ENCODE measurements at places on chromosomes 7 and 10.

DNA sequence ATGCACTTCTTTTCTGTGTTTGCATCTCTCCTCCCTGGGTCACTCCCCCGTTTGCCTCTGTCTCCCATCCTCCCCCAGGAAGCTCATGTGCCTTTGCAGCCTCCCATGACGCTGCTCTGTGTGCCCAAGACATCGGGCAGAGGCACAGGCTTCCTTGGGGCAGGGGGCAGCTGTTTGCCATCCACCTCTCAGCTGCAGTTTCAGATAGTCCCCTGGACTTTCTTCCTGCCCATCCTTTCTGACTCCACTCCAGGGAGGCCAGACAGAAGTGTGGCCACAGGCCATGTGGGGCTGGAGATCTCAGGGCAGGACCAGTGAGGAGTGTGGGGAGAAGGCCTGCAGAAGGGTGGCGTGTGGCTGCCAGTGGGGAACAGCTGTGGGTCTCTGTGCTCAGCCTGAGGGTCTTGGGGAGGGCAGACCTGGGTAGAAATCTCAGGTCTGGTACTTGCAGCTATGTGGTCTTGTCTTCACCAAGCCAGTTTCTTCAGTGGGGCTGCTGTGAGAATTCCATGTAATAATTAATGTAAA lies 10.6 kb upstream of the SAMD8 start:
- no peak for DNase-seq

DNA sequence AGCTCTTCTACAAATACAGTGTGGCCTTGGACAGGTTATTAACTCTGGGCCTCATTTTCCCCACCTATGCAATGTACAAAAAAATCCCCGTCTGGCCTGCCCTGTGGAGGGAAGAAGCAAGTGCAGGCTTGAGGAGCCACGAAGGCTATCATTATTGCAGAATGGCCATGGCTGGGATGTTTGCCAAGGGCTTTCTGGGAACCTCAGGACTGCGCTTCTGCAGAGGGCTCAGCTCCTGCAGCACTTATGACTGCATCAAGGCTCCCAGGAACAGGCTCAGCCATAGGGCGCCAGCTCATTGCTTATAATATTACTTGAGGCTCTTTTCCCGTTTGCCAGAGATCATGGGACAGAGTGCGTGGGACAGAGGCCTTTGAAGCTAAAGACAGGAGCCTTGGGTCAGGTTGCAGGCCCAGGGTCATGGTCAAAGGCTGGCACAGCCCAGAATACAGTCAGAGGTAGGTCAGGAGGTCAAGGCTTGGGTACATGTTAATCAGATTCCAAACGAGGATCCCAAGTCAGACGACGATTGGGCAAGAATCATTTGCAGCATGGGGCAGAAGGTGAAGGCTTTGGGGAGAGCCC lies 20.6 kb upstream of the C10orf105 start:
- DNase-seq: no peak

DNA sequence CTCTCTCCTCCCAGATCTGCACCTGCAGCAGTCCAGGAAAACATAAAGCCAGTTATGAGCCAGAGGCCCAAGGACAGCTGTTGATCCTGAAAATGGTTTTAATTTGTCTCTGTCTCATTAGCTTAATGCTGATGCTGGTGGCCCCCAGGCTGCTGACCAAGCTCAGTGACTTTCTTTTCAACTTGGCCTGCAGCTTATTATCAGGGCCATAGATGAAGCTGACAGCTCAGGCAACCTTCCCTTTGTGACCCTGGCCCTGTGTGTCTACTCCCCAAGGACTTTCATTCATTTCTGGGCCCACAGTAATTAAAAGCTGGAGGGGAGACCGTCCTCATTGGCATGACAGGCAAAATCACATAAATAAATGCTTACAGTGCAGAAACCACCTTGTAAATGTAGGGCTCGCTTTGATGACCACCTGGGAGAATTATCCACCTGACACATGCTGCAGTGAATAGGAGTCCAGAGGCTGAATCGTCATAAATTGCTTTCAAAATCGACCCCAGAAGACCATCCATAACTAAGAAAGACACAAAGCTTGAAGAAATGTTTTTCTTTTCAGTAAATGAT lies 138.5 kb downstream of the NPY start:
- no peak for DNase-seq

GRCh38 chr7:20577441-20578071 lies 37.9 kb upstream of the ABCB5 start:
- DNase-seq: no peak

GRCh38 chr7:21300692-21301091 lies 127.2 kb upstream of the SP4 start:
- no peak for DNase-seq

- DNase-seq: no peak
Observed at GRCh38 chr7:112293416-112293815, 86.9 kb downstream of the ZNF277 start.

DNA sequence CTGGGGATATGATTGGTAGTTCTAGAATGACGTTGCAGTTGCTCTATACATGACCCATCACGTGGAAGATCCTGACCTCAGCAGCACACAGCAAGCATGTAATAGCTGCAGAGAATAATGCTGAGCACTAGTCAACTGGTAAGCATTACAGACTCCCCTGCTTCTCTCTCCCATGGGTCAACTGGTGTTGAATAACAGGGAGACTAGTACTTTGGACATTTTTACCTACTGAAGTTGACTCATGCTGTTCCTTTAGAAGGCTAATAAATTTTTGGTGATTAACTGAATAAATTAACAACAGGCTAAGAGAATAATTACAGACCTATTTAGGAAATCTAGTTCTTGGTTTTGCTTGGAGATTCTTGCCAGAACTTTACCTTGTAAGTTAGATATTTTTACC lies 234.1 kb downstream of the AUTS2 start:
- DNase-seq: no peak

DNA sequence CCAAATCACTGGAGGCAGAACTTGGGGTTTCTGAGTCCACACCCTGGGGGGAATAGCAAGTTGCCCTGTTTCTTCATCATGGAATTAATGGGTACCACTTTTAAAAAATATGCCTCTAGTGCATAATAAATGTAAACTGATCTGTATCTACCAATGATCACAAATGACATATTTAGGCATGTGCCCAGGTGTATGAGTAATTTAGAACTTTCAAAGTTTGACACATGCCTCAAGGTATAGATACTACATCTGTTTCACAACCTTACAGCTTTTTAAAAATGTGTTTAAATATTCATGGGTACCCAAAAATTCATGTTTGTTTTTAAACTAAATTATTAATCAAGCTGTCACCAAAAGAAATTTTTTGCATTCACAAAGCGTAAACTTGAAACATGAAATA lies 226.0 kb downstream of the KIAA1217 start:
- DNase-seq: no peak

DNA sequence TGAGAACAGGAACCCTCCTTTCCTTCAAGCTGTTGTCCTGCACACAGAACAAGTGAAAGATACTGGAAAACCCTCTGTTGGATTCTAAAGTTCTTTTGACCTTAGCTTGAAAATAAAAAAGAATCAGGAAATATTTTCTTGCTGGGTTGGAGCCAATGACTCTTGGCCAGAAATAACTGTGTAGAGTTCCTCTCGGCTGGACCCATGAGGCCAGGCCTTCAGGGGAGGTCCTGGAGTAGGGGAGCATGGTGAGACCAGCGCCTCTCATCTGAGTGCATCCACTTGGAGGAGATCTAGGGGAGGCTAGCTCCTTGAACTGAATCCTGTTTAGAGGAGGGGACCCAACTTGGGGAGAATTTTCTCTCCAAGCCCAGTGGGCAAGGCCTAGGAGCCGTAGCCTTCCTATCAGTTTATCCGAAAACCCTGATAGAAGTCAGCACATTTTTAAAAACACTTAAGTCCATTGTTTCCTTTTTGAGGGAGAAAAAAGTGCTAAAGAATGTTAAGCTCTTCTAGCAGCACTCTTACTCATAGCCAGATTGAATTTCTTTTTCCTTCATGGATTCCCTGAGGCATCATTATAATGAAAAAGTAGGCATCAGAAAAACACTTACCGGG lies 635.7 kb upstream of the ANKRD30A start:
- DNase-seq: no peak

- no peak for DNase-seq
Observed at GRCh38 chr10:42969147-42969546, 107.7 kb upstream of the RET start.

GRCh38 chr7:139660317-139661042 lies 117.3 kb downstream of the HIPK2 start:
- DNase-seq: no peak

DNA sequence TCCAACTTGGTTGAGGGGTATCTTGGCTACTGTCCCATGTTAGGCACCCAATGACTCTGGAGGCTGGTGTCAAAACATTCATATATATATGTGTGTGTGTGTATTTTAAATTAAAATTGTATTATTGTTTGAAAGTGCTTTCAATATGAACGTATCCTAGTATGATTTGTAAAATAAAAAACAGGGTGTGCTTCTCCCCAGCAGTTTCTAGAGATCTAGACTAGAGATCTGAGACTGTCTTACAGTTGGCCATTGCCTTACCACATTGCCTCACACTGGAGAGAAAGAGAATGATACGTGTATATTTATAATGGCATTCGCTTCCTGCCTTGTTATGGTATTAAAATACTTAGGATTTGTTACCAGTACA lies 1.2 kb downstream of the BAG3 start:
- no peak for DNase-seq

GRCh38 chr10:117892681-117893220 lies 154.0 kb downstream of the RAB11FIP2 start:
- DNase-seq: no peak

DNA sequence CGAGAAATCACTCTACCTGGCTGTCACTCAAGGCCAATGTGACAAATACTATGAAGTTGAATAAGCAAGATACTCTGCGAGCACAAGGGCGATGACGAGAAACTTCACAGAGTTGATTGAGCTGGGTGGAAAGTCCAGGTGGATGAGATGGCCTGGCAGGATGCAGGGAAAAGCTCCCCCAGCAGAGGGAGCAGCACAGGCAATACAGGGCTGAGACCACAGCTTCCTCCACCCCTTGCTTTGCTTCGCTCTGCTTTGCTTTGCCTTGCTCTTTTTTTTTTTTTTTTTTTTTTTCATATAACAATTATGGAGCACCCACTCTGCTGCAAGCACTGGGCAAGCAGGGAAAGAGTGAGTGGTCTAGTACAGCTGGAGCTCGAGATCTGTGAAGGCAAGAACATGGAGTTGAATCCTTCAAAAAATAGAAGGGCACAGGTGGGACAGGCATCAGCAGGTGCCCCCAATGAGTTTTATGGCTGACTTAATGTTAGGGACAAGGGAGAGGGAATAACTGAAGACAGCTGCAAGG lies 88.3 kb downstream of the CABCOCO1 start:
- peak; percentile 72 for DNase-seq

GRCh38 chr7:95730493-95731280 lies 41.7 kb upstream of the DYNC1I1 start:
- DNase-seq: no peak

DNA sequence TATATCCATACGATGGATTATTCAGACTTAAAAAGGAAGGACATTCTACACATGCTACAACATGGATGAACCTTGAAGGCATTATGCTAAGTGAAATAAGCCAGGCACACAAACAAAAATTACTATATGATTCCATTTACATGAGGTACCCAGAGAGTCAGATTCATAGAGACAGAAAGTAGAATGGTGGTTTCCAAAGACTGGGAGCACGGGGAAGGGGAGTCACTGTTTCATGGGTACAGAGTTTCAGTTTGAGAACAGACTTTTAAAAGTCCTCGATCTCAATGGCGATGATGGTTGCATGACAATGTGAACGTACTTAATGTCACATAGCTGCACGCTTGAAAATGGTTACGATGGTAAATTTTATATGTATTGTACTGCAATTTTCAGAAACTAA lies 39.3 kb downstream of the NUDCD3 start:
- DNase-seq: no peak

- DNase-seq: no peak
Observed at GRCh38 chr7:767580-767940, 40.5 kb upstream of the PRKAR1B start.

DNA sequence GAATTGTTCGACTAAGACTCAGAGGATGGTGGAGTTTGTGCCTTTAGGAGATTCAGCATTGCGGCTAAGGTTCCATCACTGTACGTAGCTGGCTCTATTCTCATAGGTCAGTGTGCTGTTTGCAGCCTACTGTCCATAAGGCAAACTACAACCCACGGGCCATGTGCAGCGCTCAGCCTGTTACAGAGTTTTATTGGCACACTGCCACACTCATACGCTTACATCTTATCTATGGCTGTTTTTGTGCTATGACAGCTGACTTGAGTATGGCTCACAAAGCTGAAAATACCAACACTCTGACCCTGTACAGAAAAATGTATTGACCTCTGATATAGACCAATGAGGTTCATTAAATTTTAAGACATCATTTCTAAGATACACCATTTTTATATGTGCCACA lies 114.5 kb downstream of the ARID5B start:
- DNase-seq: no peak

GRCh38 chr7:38813768-38814167 lies 95.2 kb downstream of the VPS41 start:
- no peak for DNase-seq

DNA sequence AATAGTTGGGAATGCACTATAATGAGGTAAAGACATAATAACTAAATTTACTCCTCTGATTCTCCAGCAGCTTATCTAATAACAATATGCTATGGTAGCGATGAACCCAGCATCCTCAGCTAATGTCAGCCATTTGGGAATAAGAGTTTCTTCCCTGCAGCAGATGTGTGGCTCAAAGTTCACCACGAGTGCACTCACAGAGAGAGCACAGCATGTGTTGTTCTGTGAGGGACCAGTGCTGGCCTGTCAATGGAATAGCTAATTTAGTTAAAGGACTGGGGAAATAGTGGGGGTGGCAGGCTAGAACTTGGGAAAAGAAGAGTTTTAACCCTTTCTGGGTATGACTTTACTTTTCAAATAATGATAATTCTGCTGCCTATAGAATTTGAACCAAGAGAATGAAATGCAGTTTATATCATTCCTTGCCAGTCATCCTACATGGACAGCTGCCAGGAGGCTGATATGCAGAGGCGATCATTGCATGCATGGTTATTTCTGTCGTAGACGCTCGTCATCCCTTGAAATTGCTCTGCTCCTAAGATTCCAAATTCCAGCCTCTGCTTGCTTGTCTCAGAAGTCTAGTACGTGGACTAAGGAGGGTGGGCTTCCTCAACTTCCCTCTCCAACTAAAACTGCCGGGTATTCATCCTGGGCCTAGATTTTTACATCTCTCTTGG lies 355.6 kb downstream of the RNLS start:
- no peak for DNase-seq

- no peak for DNase-seq
Observed at GRCh38 chr7:50615519-50616080, 50.4 kb upstream of the DDC start.

DNA sequence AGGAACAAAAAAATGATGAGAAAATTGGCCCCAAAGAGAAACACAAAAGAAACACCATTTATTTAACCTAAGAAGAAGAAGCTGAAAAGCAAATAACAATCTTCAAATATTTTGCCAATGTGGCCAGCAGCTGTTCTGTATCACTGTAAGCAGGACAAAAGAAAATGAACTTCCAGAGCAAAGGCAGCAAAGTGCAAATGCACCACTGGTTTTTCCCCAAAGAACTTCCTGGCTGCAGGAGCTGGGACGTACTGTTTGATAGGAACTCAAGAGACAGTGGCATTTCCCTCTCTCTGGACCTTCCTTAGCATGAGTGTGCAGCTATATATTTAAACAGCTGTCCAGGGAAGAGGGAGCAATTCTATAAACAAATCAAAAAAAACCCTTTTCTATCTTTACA lies 60.4 kb downstream of the RNLS start:
- DNase-seq: no peak
